ENCODE measurements at places on chromosomes 4 and X.

DNA sequence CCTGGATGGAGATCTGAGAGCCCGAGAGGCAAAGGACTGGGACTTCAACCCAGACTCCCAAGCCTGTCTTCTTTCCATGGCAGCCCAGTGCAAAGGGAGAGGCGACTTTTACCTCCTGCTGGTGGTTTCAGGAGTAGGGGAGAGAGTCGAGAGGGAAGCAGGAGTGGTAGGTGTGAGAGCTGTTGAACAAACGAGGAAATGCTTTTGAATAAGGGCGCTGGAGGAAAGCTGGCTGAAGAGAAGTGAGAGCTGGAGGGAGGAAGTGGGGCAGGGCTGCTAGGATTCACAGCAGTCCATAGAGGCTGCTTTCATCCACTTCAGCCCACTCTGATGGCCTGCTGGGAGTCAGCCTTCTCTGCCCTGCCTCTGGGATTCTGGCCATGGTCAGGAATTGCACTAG lies 81.8 kb upstream of the EFNB1 start:
- DNase-seq: no peak

DNA sequence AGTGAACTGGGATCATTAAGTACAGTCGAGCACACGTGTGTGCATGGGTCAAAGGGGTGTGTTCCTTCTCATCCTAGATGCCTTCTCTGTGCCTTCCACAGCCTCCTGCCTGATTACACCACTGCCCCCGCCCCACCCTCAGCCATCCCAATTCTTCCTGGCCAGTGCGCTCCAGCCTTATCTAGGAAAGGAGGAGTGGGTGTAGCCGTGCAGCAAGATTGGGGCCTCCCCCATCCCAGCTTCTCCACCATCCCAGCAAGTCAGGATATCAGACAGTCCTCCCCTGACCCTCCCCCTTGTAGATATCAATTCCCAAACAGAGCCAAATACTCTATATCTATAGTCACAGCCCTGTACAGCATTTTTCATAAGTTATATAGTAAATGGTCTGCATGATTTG lies 22.3 kb downstream of the SLC34A2 start:
- no peak for DNase-seq

GRCh38 chr4:86294883-86295282 lies 65.0 kb downstream of the MAPK10 start:
- DNase-seq: no peak

- no peak for DNase-seq
Observed at GRCh38 chr4:84870398-84871163, 95.9 kb downstream of the WDFY3 start.

- no peak for DNase-seq
Observed at GRCh38 chr4:105057370-105058105, 89.1 kb upstream of the TET2 start.

GRCh38 chr4:110994781-110995180 lies 371.9 kb upstream of the PITX2 start:
- DNase-seq: no peak

DNA sequence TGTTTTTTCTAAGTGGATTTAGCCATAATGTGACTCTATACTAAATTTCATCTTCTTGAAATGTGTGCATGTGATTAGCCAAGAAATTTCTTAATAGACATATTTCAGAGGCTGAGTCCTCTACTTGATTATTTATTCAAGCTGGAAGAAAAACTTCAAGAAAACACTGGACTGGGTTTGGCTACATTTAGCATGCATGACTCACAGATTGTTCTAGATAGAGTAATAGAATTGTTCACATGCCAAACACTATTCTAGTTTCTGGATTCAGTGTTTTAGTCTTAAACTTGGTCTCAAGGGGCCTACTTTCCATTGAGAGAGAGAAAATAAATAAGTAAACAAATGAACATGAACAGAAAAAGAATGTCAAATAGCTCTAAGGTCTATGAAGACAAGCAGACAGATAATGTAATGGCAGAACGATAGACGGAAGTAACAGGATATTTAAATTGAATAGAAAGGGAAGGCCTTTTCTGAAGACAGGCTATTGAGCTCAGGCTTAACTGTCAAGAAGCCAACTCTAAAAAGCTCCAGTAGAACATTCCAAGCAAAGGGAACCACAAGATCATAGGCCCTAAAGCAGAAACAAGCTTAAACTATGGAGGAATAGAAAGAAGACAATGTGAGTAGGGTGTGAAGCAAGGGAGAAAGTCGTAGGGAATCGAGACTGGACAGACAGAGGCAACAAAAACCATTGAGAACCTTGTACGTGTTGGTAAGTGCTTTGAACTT lies 104.6 kb downstream of the TMEM144 start:
- DNase-seq: no peak

DNA sequence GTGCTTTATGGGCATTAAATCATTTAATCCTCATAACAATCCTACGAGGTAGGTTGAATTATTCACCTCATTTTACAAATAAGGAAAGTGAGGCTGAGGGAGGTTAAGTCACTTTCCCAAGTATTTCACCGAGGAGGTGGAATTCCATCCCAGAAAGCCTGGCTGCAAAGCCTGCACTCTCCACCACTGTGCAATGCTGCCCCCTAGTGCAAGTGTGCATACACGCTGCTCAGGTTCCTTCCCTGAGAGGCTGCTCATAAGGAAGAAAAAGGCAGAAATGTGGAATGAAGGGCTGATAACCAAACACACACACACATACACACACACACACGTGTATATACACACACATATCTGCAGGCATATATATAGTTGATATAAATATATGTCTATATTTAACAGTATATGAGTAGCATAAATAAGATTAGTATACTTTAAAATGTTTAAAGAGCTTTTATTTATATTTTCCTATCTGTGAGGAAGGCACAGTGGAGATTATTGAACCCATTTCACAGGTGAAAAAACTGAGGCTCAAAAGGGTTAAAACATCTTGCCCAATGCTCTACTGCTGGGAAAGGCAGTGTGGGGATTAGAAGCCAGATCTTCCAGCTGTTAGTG lies 714.5 kb upstream of the TENM3 start:
- DNase-seq: no peak

- DNase-seq: no peak
Observed at GRCh38 chrX:52082578-52082977, 13.6 kb upstream of the MAGED4B start.

- no peak for DNase-seq
Observed at GRCh38 chrX:56000174-56000573, 232.0 kb upstream of the KLF8 start.

GRCh38 chrX:42680666-42681065 lies 97.3 kb downstream of the PPP1R2C start:
- no peak for DNase-seq

GRCh38 chrX:66833426-66833825 lies 194.5 kb upstream of the EDA2R start:
- no peak for DNase-seq

- no peak for DNase-seq
Observed at GRCh38 chrX:68827848-68828624, 785 bp upstream of the EFNB1 start.

GRCh38 chr4:67700116-67700737 lies 728 bp downstream of the UBA6 start:
- no peak for DNase-seq

GRCh38 chr4:163613383-163613782 lies 118.9 kb downstream of the TMA16 start:
- DNase-seq: no peak

DNA sequence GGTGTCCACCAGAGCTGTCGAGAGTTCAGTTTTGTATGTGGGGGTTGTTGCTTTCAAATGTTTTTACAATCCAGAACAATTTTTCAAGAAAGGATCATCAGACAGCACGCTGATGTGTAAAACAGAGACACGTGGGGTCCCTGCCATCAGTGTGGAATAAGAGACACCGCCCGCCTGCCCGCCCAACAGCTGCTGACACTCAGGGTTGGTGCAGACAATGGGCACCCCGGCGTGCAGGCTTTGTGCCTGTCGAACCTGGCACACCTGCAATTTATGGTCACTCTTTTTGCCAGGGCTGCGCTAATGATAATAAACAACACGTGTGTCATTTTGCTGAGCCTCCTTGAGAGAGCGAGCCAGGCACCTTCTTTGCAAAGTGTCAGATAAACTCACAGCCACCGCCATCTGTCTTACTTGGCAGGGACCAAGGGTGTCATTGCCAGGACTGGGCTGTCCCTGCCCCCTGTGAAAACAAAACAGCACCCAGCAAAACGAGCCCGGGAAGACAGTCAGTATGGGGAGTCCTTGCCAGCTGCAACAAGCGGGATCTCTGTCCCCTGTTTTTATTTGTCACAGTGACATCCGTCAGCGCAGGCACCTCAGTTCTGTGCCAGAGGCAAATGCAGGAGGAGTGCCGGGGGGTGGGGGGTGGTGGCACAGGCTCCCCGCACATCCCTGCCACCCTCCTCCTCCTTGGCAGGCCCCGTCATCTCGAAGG lies 69.1 kb downstream of the PSAPL1 start:
- no peak for DNase-seq

DNA sequence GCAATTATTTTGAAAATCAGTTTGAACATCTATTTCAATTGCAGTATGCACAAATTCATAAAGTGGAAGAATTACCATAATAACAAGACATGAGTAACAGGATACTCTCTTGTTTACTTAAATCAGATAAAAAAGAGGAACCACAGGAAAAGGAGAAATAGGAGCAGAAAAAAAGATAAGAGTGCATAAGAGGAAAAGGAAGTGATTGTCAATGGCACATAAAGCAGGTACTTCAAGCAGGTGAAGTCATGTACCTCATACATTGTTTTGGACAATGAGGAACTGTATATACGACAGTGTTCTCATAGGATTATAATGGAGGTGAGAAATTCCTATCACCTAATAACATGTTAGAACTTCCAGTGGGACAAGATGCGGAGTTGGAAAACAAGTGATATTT lies 334.5 kb upstream of the PCDH7 start:
- no peak for DNase-seq

GRCh38 chr4:61507091-61507490 lies 307.0 kb downstream of the ADGRL3 start:
- no peak for DNase-seq

DNA sequence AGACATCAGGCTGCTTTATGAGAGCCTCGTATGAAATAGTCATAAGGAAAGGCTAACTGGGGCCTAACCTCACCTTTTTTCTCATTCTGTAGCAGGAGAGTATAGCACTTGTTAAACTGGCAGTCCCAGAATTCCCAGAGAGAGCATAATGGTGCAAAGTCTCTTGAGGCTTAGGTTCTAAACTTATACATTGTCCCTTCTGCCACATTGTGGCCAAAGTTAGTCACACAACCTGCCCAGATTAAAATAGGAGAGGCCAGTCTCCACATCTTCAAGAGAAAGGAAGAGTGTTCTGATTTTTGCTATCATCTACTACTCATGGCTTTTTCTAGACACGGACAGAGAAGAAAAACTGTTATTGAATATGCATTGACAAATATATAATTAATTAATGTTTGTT lies 1588.9 kb upstream of the PCDH7 start:
- DNase-seq: no peak

- no peak for DNase-seq
Observed at GRCh38 chrX:10979956-10980355, 131.2 kb upstream of the HCCS start.

DNA sequence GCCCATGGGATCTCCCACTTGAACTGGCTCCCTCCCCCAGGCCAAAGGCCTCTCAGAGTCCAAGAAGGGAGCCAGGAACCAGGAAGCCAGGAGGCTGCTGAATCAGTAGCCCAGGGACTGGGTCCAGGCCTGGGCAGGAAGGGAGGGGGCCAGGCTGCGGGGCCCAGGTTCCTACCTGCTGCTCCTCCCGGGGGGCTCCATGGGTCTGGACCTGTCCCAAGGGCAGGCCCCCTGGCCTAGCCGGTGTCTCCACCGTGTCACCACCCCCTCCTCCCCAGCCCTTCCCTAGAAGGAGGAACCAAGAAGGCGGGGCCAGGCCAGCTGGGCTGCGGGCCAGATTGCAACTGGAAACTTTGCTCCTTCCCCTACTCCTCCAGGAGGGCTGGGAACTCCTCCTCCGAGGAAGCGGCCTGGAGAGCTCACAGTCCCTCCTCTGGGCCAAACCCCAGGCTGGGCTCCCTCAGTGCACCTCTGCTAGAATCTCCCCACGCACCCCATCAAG lies at the start of gene IQSEC2:
Gene IQSEC2 (minus strand): TSS at position 264 of the 502 bp plus-strand sequence.
- DNase-seq: no peak

- no peak for DNase-seq
Observed at GRCh38 chr4:185999207-185999606, 69.7 kb upstream of the TLR3 start.

DNA sequence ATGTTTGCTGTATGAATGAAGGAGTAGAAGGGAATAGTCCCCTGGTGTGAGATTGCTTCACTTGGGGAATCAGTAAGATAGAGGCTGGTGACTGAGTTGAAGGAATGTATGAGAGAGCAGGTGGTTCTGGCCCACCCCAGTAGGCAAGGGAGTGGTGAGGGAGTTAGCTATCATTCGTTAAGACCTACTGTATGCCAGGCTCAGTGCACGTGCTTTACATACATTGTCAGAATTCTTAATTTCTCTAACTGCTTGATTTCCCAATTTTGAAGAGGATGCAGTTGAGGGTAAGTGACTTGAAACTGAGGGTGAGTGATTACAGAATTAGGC lies 700 bp downstream of the VMA21 start:
- DNase-seq: no peak

- DNase-seq: no peak
Observed at GRCh38 chr4:128796934-128797333, 12.6 kb upstream of the JADE1 start.

- DNase-seq: no peak
Observed at GRCh38 chr4:26052663-26053541, 138.9 kb downstream of the SMIM20 start.

- DNase-seq: no peak
Observed at GRCh38 chr4:2415881-2416563, 2.4 kb downstream of the ZFYVE28 start.

DNA sequence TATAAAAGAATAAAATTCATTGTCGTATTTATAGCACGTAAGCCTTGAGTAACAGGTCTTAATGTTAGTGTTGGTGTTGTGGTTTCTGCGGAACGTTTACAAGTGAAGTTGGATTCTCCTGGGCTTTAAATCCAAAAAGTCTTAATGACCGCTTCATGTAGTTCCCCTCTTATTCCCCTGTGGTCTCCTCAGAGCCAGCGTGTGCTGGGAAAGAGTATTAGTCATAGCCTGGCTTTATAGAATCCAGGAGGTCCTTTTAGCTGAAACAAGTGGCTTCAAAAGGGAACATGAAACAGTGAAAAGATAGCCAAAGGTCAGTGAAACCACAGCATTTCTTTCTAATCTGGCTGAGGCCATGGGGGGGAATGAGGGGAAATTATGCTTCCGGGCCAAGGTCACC lies 79.1 kb downstream of the CLCN4 start:
- DNase-seq: no peak

GRCh38 chr4:56940971-56941370 lies 33.3 kb downstream of the REST start:
- no peak for DNase-seq

GRCh38 chr4:3344596-3344995 lies 51.8 kb downstream of the RGS12 start:
- DNase-seq: no peak

DNA sequence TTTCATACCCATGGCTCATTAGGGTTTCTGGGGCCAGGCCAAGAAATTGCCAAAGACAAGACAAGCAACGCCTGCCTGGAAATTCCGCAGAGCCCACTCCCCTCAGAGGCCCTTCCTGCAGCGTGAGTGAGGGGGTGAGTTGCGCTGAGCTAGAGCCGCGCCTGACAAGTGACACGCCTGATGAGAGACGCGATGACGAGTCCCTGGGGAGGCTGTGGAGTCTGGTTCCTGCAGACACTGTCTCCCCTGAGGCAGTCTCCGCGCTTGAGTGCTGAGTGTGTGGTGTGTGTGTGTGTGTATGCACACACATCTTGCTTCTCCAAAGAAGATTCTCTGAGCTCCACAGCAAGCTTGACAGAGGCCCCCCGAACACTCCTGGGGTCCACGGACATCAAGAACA lies 269.8 kb downstream of the BCOR start:
- DNase-seq: no peak
